Fibroblast of villous mesenchyme (primary cell): ENCODE measurements at places on chromosomes 3 and 15. TPM values are rescaled to one million over a fixed set of nuclear protein-coding genes. Genes with fewer than 3 reads are reported as not detected.

GFM1 gene
- total RNA-seq, result 41.9 and 55.7 TPM in 2 replicates

C3orf20 gene
- under 0.01 TPM in 1 of 2 replicates, not detected in the other for total RNA-seq

VWA5B2 gene
- total RNA-seq, result not detected in 2 replicates

DCBLD2 gene
- 225 and 300 TPM in 2 replicates for total RNA-seq

CIB2 gene
- 4.8 and 11.7 TPM in 2 replicates for total RNA-seq

GP9 gene
- total RNA-seq, result not detected in 2 replicates

ARPP19 gene
- total RNA-seq, result 92.1 and 133 TPM in 2 replicates

SELENOS gene
- 78.3 and 84.6 TPM in 2 replicates for total RNA-seq

CYP1A2 gene
- not detected in 2 replicates for total RNA-seq

RPSA gene
- total RNA-seq, result 964 and 1,304 TPM in 2 replicates

DUOXA2 gene
- total RNA-seq, result not detected in 2 replicates
